ENCODE measurements at places on chromosomes 3 and 15.
A peak's percentile ranks its signal among the peaks of the same experiment; 100 is the strongest.

- no peak for DNase-seq
These were observed 32.5 kb upstream of the GP5 start for GRCh38 chr3:194431554-194431953.

DNA sequence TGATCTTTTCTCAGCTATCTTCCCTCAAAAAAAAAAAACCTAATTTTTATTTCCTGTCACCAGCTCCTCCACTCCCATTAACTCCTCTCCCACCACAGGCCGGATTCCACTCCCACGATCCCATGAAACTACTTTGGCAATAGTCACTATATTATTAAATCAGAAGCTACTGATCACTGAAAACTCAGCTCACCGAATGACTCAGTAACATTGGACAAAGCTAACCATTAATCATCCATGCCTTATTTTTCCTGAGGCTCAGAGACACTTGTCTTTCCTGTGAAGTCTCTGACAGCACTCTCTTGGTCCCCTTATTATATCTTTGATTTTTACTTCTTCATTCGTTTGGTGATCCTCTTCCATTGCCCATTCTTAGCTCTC is 260.2 kb downstream of the CGGBP1 start:
- DNase-seq: no peak

DNA sequence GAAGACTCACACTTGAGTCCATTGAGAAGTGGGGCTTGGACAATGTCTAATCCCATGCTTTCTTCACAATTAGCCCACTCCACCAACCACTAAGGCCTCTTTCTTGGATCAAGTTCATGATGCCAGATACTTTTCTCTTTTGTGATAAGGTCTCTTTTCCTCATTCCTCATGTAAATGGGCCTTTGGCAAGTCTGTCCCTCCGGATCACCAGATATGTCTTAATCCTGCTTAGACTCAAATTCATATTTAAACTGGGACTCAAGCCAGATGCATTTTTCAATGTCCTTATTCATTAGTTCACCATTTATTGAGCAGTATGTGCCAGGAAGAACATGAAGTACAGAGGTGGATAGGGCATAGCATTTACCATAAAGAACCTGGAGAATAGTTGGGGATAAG is 671.1 kb downstream of the TBL1XR1 start:
- no peak for DNase-seq

DNA sequence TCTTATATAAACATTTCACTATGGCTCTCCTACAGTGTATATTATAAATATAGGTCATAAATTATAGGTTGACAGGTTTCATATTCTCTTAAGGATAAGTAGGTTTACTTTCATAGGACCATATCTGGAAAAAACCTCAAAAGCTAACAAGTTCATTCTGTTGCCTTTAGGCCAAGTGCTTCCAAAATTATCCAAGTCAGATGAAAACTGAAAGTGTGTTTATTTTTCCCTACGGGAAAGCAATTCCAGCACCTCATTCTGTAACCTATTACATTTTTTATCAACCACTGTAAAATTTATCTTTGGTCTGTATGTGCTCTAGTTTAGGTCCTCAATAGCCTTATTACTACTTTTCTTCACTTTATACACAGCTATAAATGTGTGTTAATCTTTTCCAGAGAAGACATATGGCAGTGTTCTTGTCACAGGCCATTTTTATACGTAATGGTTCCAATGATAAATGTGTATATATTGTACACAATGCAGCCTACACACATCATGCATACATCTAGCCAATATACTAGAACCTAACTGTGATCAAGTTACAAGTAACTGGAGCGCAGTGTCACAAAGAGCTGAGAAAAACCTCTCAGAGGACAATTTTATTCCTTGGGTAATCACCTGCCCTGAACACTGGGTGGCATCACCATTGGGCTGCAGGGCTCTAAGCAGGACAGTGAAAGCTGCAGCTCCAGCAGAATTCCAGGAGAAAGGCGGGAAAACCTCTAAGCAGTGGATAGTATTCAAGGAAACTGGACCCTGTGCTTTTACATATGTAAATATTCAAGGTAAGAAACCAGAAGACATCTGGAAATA is 251.3 kb downstream of the CTNNB1 start:
- no peak for DNase-seq

DNA sequence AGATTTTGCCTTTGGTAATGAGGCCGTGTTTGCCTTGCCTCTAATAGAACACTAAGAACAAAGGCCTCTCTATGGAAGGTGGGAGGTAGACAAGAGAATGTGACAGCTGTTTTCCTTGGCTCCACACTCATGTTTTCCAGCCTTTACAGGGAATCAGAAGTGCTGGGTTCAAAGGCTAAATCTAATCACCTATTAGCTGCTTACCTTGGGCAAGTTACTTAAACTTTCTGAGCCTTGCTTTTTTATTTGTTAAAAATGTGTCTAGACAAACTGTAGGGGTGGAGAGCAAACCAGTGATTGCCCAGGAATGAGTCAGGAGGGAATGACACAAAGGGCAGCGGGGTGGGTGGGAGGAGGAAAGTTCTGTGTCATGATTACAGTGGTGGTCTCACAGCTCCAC is 179.0 kb downstream of the P3H2 start:
- peak; percentile 41 for DNase-seq

- no peak for DNase-seq
These were observed 320.5 kb upstream of the THBS1 start for GRCh38 chr15:39260391-39260790.

DNA sequence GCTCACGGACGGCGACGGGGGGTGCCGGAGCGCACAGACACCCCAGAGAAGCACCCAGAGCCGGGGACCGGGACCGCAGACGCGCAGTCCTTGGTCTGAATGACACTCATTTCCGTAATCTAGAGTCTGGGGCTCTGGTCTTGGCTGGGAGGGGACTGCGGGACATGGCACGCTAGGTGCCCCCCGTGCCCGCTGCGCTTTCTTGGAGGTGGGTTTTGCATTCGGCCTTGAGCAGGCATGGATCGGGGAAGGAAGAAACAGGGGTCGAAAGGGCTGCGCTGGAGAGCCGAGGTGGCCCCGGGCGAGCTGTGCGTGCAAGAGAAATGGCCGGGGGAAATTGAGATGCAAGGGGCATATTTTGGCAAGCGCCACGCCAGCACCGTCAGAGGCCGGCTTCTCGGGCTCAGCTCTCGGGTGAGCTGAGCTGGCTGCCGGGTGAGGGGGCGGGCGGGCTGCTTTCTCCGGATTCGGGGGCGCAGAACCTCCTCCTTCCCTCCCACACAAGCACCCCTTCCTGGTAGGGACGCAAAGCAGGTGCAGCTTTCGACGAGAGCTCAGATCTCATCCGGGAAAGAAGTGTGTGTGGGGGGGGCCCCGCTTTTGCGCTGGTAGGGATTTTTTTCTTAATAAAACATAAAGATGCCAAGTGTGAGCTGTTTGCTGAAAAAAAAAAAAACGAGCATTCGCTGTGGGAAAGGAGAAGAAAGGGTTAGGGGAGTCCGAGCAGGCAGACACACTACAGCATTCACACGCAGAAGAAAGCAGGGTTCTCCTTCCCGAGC is 963 bp upstream of the NTRK3 start:
- DNase-seq: no peak

- no peak for DNase-seq
These were observed 36.0 kb upstream of the EOMES start for GRCh38 chr3:27758083-27758482.

- DNase-seq: no peak
These were observed 267.6 kb downstream of the AGBL1 start for GRCh38 chr15:86347245-86347644.

- DNase-seq: no peak
These were observed 78.2 kb downstream of the KCNH8 start for GRCh38 chr3:19226479-19226878.

- DNase-seq: no peak
These were observed 41.6 kb downstream of the MEGF11 start for GRCh38 chr15:66211670-66212562.

DNA sequence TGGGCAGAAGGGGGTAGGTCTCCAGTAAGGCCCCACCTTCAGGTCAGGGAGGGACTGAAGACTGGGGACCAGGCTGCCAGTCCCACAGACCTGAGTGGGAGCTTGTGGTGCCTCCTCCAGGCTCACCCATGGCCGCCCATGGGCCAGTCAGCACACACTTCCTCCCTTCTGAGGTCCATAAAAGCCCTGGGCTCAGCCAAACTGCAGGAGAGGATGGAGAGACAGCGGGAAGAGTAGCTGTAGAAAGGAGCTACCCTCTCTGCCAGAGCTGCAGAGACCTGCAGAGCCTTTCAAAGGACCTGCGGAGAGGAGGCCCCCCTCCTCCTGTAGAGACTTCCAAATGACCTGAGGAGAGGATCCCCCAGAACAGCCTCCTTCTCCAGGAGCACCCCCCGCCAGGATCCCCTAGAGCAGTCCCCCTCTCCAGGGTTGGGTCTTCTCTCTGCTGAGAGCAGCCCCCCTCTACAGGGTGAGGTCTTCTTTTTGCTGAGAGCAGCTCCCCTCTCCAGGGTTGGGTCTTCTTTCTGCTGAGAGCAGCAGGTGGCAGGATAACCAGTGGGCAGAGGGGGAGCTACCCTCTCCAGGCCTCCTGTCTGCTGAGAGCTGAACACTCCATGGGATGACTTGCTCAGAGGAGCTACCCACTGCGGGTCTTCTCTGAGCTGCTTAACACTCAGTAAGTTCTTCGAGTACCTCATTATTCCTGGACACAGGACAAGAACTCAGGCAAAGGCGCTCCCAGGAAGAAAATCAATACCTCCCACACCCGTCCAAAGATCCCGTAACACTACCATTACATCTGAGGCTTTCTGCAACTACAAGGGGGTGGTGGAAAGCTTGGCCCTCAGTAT is 5.0 kb upstream of the SKIC8 start:
- DNase-seq: no peak

GRCh38 chr3:54527953-54528352 is 399.9 kb downstream of the LRTM1 start:
- DNase-seq: no peak

DNA sequence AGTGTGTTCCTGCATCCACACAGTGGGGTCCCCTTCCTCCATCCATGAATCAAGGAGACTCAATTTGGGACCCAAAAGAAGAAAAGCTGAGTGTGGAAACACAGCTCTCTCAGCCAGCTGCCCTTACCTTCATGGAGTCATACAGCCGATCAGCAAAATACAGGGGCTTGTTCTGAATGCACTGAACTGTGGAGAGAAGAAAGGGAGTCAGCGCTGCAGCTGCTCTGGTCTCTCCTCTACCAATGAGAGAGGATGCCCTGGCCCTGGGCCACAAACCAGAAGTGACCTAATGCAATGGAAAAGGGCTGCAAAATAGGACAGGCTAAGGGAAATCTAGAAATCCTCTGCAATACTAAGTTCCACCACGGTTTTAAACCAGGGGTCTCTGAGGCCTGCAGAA is 46.7 kb downstream of the ANXA2 start:
- no peak for DNase-seq

DNA sequence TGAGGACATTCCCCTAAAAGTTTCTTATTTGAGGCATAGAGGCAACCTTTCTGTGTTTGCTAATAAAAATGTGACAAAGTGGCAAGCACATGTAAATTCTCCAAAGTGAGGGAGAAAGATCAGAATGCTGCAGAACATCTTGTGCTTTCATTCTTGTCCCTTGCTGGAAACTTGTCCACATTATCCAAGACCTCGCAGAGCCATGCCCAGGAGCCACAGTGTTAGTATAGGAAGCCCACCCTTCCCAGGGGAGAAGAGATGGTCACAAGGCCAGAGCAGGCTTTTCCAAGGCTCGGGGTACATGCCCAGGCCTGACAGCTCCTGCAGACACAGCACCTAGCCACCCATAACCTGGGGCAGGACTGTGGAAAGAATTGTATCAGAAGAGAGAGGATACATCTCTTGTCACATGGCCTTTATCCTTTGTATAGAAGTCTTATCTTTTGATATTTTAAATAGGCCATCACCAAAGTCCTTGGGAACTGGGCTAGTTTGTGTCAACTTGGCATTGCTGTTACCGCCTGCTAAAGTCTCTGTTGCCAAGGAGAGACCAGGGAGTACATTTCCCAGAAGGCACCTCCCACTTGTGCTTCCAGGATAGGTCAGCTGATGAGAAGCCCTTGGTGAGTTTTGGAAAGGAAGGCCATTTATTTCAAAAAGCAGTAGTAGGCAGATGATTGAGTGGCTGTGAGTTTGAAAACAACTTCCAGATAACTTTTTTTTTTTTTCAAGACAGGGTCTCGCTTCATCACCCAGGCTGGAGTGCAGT is 10.5 kb downstream of the DLEC1 start:
- DNase-seq: no peak

GRCh38 chr3:178353006-178353694 is 183.1 kb upstream of the KCNMB2 start:
- DNase-seq: no peak

GRCh38 chr3:181700168-181701087 is 11.3 kb upstream of the SOX2 start:
- DNase-seq: peak; percentile 27

DNA sequence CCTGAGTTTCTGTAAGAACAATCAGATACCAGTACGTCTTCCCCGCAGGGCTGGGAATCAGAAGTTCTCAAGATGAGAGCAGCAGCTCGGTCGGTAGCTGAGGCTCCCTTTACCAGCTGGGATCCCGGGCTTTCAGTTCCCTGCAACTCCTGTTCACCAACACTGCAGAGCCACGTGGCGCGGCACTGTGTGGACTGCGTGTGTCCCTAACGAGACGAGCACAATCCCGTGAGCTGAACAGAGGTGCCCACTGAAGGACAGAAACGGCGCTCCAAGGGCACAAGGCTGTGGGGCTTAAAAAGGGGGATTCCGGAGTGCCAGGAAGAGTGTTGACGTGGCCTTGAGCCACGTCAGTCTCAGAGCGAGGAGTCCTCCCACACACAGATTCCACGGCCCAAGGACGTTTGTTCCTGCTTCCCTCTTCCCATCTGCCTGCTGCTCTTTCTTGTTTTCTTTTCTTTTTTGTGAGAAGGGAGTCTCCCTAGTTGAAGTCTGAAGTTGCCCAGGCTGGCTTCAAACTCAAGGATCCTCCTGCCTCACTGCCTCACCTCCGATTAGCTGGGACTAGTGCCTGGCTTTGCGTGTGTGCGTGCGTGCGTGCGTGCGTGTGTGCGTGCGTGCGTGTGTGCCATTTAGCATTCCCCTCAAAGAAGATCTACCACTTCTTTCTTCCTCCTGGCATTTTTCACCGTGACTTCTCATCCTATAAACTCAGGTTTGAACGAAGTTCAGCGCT is 37.1 kb upstream of the RPL35A start:
- DNase-seq: no peak

DNA sequence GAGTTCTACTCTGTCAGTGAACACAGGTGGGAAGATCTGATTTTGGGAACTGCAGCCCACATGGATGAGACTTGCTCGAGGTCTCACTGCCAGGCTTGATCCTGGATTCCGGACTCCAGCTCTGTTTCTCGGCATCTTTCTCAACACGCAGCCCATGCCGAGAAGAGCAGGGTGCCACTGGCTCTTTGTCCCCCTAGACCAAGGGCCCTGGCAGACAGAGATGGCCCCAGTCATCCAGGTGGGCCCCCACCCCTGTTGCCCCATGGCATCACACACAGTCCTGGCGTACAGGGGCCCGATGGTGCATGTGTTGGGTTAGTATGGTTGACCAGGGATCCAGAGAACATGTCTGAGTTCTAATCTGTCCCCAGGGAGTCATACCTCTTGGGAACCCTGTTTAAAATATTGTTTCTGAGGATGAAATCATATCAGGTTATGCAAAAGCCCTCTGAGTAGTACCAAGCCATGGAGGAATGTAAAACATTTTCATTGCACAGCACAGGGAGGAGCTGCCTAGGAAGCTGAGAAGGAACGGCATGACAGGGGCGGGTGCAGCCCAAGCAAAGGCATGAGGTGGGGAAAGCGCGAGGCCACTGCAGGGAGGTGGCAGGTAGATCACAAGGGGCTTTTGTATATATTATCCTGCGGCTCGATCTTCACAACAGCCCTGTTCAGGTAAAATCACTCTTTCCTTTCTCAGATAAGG is 320.6 kb downstream of the UACA start:
- DNase-seq: no peak
